ENCODE measurements at places on chromosomes 7 and 10.

- no peak for DNase-seq
These were observed 100.7 kb upstream of the CSTF2T start for GRCh38 chr10:51800121-51800520.

DNA sequence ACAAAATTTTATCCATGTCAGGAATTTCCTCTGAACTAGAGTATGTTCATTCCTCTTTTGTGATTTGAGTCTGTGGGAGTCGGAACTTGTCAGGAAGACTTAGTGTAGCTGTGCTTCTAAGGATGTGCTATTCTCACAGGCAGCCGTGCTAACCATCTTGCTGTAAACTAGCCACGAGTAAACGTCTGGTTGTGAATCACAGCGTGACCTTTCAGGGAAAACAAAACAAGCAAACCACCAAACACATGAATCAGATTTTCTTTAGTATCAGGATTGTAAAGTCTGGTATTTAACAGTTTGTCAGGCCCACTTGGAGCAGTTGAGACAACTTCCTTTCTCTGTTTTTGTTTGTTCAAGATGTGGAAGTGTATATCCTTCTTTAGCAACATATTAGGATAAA is 32.0 kb downstream of the AUTS2 start:
- no peak for DNase-seq

DNA sequence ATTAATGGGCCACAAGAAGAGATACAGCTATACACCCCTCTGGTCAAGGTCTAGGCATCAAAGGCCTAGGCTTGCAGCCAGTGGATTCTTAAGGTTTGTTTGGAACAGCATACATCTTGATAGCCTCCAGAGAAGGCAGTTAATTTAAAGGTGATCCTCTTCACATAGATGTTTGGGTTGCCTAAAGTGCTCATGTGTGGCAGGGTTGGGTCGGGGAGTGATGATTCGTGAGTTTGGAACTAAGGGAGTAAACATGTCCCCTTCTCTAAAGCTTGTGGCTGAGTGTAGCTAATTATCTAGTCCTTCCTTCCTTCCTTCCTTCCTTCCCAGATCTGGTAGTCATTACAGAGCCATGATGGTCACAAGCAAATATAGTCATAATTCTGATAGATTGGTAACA is 12.4 kb downstream of the PCLO start:
- no peak for DNase-seq

DNA sequence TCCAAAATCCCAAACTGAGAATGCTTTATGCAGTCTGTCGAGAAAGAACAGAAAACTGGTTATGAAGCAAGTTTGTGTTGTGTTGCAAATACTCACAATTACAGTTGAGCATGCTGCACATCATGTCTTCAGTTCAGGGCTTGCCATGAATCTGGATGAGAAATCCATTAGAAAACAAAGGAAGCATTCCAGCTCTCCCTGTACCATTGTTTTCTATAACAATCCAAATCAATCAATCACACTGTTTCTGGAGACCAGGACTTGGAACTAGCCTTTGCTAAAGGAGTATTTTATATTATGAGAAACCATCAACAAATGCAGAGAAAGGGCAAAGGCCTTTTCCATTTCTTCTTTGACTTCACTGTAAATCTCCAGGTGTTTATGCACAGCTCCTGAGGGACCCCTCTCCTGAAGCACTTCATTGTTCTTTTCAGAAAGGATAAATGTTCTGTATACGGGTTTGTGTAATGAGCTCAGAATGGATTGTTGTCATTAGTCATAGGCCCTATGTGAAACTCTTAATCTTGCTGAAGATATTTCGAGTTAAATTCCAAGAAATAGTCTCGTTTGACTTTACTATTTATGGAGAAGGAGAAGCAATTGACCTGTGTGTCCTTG is 364.7 kb upstream of the POM121L12 start:
- DNase-seq: no peak

DNA sequence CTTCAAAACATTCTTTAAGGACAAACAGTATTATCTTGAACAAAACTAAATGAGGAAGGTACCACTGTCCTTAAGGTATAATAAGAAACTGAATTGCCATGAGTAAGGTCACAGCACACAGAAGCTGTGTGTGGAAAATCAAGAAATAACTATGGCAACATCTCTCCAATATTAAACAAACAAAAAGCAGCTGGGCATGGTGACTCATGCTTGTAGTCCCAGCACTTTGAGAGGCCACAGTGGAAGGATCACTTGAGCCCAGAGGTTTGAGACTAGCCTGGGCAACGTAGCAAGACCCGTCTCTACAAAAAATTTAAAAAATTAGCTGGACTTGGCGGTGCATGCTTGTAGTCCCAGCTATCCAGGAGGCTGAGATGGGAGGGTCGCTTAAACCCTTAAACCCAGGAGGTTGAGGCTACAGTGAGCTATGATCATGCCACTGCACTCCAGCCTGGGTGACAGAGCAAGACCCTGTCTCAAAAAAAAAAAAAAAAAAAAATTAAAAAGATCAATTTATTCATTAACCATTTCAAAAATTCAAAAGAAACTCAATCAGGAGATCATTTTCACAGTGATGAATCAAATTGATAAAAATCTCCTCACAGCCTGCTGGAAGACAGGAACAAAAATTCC is 195.4 kb downstream of the SKIDA1 start:
- no peak for DNase-seq

- no peak for DNase-seq
These were observed 120.9 kb downstream of the CREB5 start for GRCh38 chr7:28533267-28533666.

DNA sequence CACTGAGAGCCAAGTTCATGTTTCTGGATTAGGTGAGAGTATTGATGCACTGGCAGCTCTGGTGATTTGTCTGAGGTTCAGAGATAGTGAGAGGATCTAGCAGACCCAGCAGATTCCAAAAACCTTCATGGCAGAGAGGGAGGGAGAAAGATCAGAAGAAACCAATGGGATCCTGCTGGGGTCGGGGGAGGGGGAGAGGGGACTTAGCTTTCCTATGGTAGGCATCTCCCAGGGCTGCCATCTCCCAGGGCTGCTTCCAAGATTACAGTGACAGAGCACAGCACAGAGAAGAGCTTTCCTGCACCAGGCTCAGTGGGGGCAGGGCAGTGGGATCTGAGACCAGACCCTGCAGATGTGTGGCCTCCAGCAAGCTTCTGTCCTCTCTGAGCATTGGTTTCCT is 76.8 kb upstream of the GDF10 start:
- DNase-seq: no peak

DNA sequence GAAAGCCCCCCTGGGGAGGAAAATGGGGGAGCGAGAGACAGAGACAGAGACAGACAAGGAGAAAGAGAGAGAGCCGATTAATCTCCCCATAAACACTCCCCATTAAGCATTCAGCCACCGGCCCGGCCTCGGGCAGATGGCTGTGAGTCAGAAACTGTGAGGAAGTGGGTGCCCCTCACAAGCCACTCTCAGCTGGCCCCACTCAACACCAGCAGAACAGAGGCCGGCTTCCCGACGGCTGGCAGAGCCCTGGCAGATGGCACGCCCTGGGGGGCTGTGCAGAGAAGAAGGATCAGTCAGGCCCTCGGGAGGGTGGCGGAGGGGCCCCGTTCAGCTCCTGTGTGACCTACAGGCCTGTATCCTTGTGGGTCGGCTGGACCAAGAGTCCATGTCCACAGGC is 41.2 kb downstream of the CAMK2B start:
- DNase-seq: no peak

GRCh38 chr7:55065079-55065478 is 46.3 kb downstream of the EGFR start:
- no peak for DNase-seq

DNA sequence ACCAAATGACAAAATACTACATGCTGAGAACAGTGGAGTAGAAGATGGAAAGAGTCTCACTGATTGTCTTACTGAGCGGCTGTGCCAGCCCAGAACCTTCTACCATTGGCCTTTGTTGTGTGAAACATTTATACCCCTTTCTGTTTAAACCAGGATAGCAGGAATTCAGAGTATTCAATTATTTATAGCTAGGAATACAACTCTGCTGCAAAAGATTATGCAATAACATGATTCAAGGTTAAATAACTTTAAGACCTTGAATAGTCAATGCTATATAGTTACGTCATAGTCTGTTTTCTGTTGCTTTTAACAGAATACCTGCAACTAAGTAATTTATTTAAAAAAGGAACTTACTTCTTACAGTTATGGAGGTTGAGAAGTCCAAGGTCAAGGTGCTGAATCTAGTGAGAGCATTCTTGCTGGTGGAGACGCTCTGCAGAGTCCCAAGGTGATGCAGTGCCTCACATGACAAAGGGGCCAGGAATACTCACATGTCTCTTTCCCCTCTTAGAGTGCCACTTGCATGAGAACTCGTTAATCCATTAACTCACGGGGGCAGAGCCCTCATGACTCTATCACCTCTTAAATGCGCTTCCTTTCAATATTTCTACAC is 371.8 kb downstream of the MDFIC start:
- no peak for DNase-seq

GRCh38 chr7:114842551-114843065 is 79.3 kb upstream of the MDFIC start:
- DNase-seq: no peak

DNA sequence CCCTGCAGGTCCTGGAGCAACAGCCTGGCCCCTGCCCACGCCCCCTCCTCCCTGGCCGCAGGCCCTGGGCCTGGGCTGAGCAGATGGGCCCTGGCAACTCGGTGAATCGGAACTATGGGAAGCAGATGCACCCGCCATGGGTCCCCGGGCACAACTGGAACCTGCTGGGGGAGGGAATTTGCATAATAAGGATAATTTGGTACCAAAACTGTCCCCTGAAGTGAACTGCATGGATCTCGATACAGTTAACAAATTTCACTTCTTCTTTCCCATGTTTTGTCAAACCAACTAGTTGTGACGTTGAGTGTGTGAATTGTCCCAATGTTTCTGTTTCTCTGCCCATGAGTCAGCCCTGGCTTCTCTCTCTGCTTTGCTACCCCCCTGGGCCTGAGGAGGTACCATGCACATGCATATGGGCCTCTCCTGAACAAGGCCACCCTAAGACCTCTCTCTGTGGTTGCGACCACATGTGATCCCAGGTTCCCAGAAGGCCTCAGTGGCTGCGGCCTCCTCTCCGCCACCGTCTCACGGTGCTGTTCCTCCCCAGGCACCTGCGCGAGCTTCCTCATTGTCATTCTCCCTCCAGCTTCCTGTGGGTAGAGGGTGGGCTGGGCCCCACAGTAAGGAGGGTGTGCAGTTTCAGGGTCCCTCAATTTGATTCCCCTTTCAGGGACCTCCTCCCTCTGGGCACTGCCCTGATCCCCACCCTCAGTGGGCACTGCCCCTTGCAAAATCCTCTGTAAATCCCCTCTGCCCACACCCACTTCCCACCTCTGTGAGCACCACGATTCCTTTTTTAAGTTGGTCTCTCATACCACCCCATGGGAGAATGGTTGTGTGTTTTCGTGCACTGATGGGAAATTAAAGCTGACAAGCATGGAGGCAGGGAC is 40.0 kb downstream of the FIGNL1 start:
- DNase-seq: no peak

DNA sequence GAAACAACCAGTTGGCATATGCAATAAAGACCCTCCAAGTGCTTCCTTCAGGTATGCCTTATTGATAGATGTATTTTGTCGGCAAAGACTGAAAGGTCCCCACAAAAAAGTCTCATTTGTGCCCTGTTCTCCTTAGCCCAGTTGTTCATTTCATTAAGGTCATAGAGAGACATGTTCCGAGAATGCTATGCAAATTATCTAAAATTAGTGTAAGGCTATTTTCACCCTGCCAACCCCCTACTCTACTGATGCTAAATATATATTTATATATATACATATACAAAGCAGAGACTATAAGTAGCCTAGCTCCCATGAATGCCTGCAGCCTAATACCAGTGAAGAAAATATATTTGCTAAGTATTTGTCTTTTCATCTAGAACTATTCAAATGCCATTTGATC is 96.7 kb upstream of the ADO start:
- DNase-seq: no peak

GRCh38 chr7:47355684-47356083 is 226.2 kb downstream of the TNS3 start:
- no peak for DNase-seq

GRCh38 chr7:27152816-27153442 is 546 bp upstream of the HOXA3 start:
- DNase-seq: no peak

DNA sequence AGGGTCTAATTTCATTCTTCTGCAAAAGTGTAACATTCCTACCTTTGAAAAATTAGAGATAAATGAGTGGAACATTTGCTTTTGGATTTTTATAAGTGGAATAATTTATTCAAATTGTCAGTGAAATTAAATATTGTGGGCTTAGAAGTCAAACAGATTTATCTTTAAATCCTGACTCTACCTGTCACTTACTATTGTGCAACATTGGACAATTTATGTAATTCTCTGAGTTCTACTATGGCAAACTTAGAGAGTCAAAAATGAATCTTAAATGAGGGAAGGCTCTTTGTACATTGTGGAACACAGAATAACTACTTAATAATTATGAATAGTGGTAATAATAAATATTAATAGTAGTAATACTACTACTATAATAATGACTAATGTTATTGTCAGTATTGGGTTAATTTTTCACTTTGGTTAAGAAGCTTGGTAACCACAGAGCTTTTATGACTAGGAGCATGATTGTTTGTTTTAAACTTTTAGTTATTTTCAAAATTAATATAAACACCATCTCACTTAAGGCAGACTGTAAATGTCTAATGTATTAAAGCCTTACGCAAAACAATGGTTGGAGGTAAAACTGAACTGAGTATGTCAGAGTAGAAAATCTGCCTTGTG is 70.0 kb downstream of the PRKG1 start:
- DNase-seq: no peak

GRCh38 chr7:27435461-27435860 is 192.9 kb downstream of the EVX1 start:
- no peak for DNase-seq

DNA sequence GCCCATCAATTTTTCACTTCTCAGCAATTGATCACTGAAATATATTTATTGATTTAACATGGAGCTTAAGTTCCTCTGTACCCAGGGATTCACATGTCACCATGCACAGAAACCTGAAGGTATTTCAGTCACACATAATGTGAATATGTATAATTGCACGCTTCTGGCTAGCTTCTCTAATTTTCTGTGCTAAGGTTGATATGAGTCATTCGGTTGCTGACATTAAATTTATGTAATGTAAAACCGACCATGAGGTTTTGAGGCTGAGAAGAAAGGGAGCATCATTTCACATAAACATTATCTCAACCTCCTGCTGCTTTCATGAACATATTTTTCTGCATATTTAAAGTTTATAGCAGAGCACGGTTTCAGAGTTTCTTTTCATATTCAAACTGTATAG is 381.0 kb upstream of the TPK1 start:
- no peak for DNase-seq

Data from stimulated activated CD4-positive, alpha-beta T cell treated with anti-CD3 and anti-CD28 coated beads, Interleukin-2, amount 100 ng/mL, for 4 hours (primary cell).